Gastroesophageal sphincter (tissue), 4 donors: ENCODE measurements at places on chromosomes 5 and 9. TPM values are rescaled to one million over a fixed set of nuclear protein-coding genes. Genes with fewer than 3 reads are reported as not detected.

SPINK4 gene
- not detected for total RNA-seq

DNA sequence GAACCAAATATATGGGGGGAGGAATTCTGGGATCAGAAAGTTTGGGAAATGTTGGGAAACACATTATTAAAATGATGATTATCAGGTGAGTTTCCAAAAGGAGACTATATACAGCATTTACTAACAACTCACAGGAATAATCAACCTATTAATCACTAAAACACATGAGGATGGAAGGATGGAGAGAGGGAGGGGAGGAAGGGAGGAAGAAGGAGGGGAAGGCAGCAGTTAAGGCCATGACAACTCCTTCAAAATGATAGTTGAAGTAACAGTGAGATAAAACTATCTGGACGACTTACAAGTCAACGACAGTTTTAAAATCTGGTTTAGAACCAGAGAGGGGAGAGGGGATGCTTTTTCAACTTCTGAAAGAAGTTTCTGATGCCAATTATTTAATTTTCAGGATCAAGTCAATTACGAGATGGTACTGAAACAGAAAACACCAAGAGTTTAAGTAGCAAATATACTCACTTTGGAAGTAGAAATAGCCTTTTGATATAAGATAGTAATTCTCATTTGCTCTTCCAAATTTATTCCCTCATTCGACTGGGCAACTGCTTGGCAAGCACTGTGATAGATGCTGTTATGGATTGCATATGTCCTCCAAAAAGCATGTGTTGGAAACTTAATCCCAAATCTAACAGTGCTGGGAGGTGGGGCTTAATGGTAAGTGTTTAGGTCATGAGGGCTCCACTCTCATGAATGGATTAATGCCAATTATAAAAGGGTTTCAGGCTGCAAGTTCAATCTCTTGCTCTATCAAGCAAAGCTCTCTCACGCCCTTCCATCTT is 30.4 kb downstream of the FBXW11 start:
- no peak for ATAC-seq

DNA sequence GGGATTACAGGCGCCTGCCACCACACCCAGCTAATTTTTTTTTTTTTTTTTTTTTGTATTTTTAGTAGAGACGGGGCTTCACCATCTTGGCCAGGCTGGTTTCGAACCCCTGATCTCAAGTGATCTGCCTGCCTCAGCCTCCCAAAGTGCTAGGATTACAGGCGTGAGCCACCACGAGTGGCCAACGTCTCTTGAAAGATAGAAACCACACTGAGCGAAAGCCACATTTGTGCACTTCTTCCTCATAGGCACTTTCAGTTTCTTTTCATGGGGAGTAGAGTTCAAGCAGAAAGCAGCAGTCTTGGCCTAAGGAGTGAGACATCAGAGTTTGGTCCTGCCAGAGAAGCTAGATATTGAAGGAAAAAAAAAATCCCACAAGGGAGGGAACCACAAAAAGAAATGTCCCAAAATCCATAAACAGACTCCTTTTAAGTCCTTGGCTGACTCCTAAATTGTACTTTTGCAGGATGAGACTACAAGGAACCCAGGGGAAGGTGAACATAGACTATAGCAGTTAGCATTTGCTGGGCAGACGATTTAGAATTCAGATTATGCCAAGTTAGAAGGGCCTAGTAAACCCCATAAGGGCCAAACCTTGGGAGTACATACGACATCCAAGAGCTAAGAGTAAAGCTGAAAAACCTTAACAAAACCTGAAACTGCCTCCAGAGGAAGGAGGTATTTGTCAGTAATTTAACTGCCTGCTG is 43.9 kb upstream of the GLIPR2 start:
- no peak for ATAC-seq

- no peak for ATAC-seq
Measured at GRCh38 chr5:102826629-102827028, 71.5 kb downstream of the PAM start.

ADGRD2 gene
- not detected for total RNA-seq

DNA sequence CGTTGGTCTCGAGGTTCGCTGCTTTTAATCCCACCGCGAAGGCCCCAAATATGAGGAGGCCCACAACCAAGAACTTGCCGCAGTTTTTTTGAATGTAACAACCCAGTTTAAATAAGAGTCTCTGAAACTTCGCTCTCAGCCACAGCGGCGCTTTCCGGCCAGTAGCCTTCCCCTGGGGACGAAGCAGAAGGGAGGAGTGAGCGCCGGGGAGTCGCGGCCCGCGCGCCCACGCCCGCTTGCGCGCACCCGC is 10.4 kb downstream of the PTCH1 start:
- ATAC-seq = no peak

DNA sequence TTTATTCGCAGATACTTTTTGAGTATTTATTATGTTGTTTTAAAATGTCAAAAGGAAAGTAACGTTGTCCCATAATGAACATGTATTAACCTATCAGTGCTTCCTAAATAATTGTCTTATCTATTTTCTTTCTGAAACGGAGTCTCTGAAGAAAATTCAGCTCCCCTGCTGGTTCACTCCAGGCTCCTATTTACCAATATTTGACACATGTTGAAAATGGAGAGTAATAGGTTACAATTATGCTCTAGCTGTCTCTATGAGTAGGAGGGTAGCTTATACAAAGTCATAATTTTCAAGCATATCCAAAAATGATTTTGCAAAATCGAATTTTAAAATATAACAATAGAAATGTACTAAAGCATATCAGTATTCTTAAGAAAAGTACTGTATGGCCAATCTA is 844.1 kb downstream of the CDH18 start:
- ATAC-seq = no peak

ADRB2 gene
- 11.8 TPM for total RNA-seq

SPZ1 gene
- total RNA-seq = not detected

EPB41L4B gene
- 1.2 TPM for total RNA-seq

GRCh38 chr5:74233091-74233490 is 407.4 kb downstream of the ENC1 start:
- ATAC-seq = no peak

- no peak for ATAC-seq
Measured at GRCh38 chr5:157303667-157304327, 37.9 kb downstream of the CYFIP2 start.

- ATAC-seq = no peak
Measured at GRCh38 chr9:129572052-129572425, 48.9 kb downstream of the C9orf50 start.

DNA sequence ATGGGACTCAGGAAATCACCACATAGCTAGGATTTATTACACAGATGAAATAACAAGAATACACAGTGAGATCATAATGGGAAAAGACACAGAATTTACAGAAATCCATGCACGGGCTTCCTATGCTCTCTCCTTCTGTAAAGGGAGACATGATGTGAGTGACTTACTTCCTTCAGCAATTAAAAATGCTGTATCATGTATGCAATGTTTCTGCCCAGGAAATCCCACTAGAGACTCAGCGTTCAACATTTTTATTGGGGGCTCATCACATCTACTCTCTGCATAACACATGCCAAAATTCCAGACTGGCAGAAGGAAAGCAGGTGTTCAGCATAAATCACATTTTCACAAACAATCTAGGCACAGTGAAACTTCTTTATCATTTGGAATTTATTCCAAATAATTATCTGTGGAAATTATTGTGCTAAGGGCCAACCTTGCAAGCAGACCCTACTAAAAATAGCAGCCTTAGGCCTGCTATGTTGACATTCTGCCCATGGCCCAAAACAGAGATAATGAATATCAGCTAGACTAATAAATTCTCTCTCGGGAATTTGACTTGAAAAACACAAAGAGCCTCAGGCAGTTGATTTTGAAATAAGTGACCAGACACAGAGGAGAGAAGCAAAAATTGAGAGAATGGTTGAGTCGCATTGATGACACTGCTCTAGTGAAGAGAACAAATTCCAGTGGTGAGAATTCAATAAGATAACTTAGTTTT is 31.4 kb upstream of the SELENOP start:
- no peak for ATAC-seq

DNA sequence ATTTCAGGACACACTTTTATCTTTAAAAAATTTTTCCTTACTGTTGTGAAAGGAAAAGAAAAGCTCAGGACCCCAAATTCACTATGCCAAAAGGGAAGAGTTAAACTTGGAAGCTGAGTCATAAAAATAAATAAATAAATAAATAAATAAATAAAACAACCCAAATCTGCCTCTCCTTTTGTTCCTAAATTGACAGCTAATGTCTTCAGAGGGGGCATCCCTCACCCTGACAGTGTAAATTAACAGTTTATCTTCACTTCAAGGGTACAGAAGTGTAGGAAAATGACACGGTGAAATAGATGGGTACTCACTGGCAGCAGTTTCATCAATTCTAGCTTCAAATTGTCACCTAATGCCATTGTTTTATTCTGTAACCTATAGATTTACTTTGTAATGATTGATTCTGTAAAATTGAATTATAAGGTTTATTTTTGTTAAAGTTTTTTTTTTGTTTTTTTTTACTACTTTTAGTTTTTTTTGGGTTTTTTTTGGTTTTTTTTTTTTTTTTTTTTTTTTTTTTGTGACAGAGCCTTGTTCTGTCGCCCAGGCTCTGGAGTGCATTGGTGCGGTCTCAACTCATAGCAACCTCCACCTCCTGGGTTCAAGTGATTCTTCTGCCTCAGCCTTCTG is 18.5 kb upstream of the ANXA1 start:
- ATAC-seq = no peak

PCDHAC2 gene
- total RNA-seq = 15.4 TPM

GRCh38 chr5:105794578-105794977 is 1876.2 kb downstream of the EFNA5 start:
- ATAC-seq = no peak

GHR gene
- 6.5 TPM for total RNA-seq

GRCh38 chr9:36051317-36051716 is 14.6 kb downstream of the RECK start:
- no peak for ATAC-seq

- no peak for ATAC-seq
Measured at GRCh38 chr5:151896031-151896691, 28.5 kb downstream of the GLRA1 start.

- ATAC-seq = no peak
Measured at GRCh38 chr5:80871541-80871961, 88.6 kb upstream of the RASGRF2 start.

GRCh38 chr9:10371824-10372223 is 241.0 kb downstream of the PTPRD start:
- no peak for ATAC-seq

- no peak for ATAC-seq
Measured at GRCh38 chr5:14492331-14492964, 89.1 kb upstream of the OTULINL start.

DNA sequence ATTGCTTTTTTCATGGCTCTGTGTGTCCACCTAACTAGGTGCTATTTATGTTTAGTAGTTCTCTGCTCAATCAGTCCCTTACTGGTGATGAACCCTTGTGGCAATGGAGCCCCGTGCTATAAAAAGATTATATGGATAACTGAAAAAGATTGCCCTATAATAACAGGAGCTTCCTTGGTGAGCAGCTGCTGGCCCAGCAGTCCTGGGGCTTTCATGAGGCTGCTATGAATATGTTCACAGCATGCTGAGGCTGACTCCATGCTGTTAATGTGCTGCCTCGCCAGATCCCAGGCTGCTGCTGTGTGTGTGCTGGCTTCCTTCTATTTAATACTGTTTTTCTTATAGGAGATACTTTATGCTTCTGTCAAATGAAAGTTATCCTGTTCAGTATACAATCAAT is 357.5 kb downstream of the TAF11L14 start:
- no peak for ATAC-seq

TSLP gene
- 3.6 TPM for total RNA-seq

DNA sequence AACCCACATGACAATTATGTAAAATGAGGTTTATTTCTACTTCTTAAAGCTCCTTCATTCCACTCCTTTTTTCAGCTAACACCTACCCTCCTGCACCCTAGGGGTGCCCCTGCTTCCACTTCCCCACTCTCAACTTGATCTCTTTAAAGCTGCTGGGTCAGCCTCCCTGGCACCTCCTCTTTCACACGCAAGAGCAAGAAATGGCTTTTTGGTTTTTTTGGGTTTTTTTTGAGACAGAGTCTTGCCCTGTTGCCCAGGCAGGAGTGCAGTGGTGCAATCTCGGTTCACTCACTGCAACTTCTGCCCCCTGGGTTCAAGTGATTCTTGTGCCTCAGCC is 64.4 kb downstream of the SUSD1 start:
- no peak for ATAC-seq

GRCh38 chr9:88749420-88749819 is 214.4 kb downstream of the NXNL2 start:
- peak; percentile 32 for ATAC-seq
